ENCODE measurements at places on chromosomes 16 and 17. TPM values are rescaled to one million over a fixed set of nuclear protein-coding genes. Genes with fewer than 3 reads are reported as not detected.

The CDK5R1 gene
- total RNA-seq: 0.68 TPM

The KRTAP16-1 gene
- total RNA-seq: not detected

The TP53TG3D gene
- not detected for total RNA-seq

The NAGLU gene
- total RNA-seq: 44.4 TPM

The TP53TG3B gene
- not detected for total RNA-seq

The MT1A gene
- total RNA-seq: 141 TPM

GRCh38 chr16:70476272-70477020 is 22.1 kb downstream of the FCSK start:
- DNase-seq: no peak

- DNase-seq: no peak
Observed at GRCh38 chr17:34178092-34178491, 77.0 kb upstream of the CCL2 start.

DNA sequence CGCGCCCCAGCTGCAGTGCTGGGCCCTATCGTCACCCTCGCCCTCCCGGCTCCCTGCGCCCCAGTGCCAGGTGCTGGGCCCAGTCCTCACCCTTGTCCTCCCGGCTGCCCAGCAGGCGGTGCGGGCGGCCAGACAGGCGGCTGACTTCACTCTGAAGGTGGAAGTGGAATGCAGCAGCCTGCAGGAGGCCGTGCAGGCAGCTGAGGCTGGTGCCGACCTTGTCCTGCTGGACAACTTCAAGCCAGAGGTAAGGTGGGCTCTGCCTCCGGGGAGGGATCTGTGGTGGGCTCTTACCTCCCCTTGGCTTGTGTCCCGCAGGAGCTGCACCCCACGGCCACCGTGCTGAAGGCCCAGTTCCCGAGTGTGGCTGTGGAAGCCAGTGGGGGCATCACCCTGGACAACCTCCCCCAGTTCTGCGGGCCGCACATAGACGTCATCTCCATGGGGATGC is 17.9 kb downstream of the QPRT start:
- no peak for DNase-seq

- DNase-seq: no peak
Observed at GRCh38 chr17:75830164-75831031, 13.8 kb downstream of the UNC13D start.

GRCh38 chr17:10197721-10198508 is 491 bp downstream of the GAS7 start:
- DNase-seq: no peak

DNA sequence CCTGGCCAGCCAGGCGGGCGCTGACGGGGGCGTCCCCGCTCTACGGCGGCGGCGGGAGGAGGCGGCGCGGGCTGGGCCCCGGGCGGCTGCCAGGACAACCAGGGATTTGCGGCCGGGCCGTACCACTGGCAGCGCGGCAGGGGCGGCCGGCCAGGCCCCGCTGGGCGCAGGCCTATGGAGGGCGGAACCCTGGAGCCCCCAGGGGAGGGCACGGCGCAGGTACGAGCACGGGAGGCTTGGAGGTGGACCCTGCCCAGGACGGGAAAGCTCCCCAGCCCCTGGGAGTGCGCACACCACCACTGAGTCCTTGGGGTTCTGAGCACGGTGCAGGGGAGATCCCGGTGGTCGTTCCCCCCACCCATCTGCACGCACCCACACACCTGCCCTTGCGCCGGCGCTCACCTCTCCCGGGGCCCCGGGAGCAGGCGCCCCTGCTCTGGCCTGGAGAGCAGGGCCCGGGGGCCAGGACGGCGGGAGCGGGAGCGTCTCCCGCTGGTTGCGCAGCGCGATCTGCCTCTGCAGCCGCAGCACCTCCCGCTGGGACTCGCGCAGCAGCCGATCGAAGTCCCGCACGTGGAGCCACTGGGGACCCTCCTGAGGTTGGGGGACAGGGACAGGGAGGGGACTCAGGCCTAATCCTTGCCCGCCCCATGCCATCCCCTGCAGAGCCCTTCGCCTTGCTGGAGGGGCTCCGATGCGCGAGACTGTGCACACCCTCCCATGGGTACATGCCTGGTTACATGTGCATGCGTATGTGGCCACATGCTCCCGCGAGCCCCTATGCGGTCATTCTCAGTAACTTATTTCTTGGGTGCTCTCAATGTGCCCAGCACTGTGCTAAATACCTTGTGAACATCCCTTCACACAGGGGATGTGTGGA is 3.9 kb downstream of the TSPOAP1 start:
- DNase-seq: no peak

DNA sequence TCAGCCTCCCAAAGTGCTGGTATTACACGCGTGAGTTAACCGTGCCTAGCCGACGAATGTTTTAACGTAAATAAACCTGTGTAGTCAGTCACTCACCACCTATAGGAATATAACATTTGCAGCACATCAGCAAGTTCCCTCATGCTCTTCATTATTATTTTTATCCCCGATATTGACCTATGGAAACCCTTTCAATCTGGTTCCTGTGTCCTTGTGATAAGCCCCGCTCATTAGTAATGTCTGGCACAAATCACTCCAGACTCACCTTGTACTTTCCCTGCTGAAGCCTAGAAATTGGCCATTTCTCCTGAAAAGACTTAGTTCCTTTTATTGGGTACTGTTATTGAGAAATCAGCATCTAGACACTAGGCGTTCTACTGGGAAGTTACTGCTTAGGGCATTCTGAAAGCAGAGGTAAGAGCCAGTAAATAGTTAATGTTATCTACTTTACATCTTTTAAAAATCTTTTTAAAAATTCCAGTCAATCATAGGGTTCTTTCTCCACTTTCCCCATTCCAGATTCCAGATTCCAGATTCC is 1.5 kb upstream of the PHKG2 start:
- DNase-seq: no peak

- no peak for DNase-seq
Observed at GRCh38 chr17:56761387-56761786, 72.3 kb downstream of the C17orf67 start.

GRCh38 chr16:84165746-84166145 is 20.6 kb downstream of the DNAAF1 start:
- no peak for DNase-seq

DNA sequence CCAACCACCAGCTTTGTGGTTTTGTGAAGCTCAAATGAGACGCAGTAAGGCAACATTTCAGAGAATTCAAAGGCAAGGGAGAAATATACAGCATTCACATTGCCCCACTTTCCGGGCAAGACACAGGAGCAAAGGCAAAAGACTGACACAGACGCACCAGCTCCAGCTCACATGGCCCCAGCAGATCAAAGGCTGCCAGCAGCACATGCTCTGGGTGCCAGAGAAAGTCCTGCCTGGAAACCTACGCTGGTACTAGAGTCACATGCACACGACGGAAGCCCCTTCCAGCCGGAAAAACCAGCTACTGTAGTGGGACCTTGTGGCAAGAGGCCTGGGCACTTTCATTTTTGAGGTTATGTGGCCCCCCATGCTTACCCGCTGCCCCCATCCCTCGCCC is 50.1 kb downstream of the GTF3C1 start:
- no peak for DNase-seq

DNA sequence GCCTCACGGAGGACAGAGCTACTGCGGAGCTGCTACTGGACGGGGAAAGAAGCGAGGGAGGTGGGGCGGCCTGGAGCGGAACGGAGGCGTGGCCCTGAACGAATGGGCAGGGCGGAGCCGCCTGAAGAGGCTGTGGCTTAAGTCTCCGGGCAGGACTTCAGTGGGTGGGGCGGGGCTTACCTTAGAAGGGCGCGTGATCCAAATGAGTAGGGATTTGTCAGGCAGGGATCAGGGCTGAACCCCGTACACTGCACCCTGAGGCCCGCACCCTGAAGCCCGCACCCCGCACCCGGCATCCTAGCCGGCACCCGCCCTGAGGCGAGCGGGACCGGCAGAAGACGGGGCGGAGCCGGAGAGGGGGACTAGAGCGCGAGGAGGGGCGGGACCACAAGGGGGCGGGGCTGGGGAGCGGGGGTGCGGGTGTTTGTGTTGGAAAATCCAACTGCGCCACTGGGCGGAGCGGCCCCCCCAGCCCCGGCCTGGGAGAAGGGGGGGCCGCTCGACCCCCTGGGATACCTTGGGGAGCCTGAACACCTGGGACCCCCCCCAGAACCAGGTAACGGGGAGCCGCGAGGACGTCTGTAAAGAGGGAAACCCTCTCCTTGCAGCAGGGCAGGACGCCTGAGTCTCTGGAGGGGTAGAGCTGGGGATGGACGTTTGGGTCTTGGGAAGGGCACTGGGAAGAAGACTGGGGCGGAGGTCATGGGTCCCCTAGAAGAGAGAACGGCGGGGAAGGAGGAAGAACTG is at the start of gene KDM6B:
TSS of gene KDM6B (plus strand) at position 423 of the 747 bp plus-strand sequence. CDS start 11,338 bp downstream, outside the sequence.
- peak; percentile 93 for DNase-seq

DNA sequence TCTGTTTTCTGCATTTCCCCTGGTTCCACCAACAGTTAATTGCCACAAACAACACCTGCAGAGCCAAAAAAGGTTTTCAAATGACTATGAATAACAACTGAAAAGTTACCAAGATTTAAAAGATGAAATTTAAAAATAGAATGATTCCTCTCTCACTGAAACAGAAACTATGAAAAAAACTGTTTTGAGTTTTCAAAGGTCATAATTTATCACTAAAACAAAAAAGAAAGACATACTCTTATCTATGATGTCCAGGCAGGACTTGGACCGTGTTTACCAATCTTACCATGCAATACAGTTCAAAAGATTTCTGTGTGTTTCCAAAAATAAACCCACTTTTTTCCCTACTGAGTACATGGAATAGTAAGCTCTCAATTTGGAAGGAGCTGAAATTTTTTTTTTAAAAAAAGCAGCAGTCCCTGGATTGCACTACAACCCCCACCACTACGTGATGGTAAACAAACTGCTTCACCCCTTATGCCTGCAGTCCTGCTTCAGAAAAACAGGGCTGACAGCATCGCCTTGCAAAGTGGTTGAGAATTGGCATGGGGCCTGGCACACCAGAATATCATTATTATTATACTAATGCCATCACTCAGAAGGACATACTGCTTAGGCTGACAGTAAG is 8.5 kb downstream of the TXNDC11 start:
- no peak for DNase-seq

DNA sequence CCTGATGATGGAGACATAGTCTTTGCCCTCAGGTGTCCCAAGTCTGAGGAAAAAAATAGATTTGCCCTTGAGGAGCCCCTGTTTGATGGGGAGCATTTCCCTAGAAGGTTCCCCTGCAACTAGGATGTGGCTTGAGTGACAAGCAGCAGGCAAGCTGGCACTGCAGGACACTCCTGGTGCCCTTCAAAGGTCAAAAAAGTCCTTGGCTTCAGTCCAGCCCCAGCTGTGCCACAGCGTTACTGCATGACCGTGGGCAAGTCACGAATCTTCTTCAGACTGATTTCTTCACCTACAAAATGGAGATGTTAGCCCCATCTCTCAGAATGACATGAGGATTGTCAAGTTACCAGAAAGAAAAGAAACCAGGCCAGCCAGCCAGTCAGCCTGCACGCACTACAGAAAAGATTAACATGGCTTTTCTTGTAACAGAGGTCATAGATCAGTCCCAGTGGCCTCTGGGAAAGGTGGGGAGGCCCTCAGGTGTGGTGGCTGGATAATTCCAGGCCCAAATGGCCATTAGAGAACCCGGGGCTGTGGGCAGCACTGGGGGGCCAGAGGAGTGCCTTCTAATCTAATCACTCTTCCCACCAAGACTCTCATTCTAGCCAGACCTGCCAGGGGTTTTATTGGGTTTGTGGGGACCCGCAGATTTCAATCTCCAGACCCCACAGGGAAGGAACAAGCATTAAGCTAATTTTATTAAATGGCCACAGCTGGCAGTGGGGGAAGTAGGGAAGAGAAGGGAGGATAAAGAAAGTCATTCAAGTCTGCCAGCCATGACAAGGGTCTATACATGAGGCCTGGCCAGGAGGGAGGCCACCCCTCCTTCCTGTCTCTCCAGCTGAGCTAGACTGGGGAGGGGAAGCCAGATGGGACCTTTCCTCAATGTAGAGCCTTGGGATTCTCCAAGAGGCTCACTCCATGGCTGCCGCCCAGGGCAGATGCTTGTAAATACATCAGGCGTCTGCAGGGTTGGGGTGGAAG is 9.7 kb upstream of the KIF18B start:
- DNase-seq: no peak

- DNase-seq: no peak
Observed at GRCh38 chr16:7805686-7806396, 473.2 kb downstream of the RBFOX1 start.

DNA sequence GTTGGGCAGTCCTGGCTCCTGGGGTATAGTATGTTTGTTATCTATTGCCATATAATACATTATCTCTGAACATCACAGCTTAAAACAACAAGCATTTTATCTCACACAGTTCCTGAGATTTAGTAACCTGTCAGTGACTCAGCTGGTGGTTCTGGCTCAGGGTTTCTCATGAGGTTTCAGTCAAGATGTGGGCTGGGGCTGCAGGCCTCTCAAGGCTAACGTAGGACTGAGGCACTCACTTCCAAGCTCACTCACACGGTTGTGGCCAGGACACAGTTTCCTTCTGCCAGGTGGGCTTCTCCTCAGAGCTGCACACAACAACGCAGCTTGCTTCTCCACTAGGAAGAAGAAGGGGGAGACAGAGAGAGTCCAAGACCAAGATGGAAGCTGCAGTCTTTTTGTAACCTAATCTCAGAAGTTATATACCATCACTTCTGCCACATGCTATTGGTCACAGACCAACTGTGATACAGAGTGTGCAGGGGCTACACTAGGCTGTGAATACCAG is 10.3 kb upstream of the MED13 start:
- no peak for DNase-seq

DNA sequence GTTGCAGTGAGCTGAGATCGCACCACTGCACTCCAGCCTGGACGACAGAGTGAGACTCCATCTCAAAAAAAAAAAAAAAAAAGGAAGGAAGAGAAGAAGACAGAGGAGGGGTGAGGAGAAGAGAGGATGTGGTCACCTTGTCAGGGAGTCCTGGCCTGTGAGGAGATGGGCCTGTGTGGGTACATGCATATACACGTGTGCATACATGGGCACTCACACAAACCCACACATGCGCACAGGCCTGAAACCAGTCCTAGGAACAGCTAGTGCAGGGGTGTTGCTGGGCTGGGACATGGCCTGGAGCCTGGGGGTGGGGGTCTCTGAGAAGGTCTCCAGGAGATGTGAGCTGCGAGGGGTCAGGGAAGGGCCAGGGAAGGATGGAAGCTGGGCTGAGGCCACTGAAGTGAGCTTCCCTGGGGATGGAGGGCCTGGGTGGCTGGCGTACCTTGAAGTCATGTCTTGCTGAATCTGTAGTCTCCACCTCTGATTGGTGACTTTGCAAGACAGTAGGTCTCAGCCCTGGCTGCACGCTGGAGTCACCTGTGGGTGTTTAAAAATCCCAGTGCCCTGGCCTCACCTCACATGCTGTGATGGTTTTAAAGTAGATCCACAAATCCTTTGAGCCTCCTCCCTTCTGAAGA is 72.4 kb downstream of the MRM1 start:
- DNase-seq: no peak

All from left lobe of liver (tissue), 2 donors.